ENCODE measurements at places on chromosomes 2 and 18.

DNA sequence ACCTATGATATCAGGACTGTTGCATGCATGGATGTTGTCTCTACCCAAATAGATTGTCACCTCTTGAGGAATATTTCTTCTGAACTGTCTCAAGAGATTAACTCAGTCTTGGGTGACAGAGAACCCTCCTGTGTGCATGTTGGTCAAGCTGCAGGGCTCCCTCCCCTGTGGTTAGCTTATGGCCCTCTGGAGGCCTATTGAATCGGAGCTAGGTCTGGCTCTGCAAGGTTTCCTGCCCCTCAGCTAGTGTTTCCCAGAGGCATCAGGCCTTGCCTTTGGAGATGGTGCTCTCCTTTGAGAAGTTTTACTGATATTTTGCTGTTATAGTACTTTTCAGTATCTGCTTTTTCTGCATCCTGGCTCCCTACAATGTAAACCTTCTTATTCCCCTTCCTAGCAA, 769.2 kb upstream of the FAM98A start:
- no peak for DNase-seq

DNA sequence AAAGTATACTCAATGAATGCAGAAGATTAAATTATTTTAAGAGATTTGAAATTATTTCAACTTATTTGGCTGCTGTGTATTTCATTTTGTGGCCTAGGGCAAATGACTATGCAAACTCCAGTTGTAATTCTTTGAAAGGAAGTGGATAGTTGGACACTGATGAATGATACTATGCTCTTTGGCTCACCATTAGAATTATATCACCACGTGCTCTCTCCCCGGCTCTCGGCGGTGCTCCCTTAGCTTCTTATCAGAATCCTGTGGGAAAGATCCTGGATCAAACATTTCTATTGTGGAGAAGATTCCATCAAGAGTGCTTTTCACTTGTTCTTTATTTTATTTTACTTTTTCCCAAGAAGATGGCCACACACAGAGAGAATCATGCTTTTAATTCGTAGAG, 55.2 kb downstream of the ADCYAP1 start:
- no peak for DNase-seq

DNA sequence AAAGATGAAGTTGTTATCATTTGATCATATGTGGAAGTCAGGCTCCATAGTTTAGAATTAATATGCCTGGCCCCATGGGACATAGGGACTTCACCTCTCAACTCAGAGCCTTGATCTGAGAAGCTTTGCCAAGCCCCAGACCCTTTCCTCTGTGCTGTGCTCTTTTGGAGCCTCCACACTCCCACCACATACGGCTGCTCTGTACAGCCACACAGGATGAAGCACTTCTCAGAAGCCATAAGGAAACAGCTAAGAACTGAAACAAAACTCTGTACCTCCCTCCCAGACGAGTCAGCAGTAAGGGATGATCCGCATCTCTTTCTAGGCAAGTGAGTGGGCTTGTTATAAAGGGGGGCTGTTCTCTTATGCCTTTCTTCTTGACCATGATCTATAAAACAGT, 66.5 kb downstream of the CAB39 start:
- no peak for DNase-seq

DNA sequence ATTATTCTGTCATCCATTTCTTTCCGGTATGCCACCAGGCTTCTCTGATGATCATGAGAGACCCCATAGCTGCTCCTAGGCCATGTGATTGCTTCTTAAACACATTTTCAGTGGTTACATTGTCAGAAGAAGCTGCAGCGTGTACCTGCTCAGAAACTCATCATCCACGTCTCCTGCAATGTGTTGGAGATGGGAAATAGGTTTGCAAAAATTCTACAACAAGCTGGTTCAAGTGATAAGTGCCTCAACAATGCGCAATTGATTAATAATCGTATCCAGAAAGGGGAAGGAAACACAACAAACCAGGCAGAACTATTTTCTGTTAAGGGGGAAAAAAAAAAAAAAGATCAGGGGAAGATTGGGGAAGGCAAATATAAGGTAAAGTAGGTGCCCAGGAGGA, 75.7 kb upstream of the THUMPD2 start:
- no peak for DNase-seq

DNA sequence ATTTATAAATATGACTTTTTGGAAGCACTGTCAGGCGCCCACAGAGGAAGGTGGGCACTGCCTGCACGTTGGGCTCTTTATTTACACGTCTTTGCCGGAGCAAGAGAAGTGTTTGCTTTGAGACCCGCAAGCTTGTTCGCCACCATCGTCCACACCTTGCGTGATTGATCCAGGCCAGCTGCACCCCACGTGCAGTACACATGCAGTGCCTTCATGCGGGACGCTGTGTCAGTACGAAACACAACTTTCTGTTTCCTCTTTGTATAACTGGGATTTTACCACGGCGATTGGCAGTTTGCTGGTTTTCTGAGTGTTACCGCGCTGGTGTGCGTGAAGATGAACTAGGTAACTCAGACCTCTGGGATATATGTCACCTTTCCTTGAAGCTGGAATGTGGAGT, 571.0 kb upstream of the SALL3 start:
- no peak for DNase-seq

DNA sequence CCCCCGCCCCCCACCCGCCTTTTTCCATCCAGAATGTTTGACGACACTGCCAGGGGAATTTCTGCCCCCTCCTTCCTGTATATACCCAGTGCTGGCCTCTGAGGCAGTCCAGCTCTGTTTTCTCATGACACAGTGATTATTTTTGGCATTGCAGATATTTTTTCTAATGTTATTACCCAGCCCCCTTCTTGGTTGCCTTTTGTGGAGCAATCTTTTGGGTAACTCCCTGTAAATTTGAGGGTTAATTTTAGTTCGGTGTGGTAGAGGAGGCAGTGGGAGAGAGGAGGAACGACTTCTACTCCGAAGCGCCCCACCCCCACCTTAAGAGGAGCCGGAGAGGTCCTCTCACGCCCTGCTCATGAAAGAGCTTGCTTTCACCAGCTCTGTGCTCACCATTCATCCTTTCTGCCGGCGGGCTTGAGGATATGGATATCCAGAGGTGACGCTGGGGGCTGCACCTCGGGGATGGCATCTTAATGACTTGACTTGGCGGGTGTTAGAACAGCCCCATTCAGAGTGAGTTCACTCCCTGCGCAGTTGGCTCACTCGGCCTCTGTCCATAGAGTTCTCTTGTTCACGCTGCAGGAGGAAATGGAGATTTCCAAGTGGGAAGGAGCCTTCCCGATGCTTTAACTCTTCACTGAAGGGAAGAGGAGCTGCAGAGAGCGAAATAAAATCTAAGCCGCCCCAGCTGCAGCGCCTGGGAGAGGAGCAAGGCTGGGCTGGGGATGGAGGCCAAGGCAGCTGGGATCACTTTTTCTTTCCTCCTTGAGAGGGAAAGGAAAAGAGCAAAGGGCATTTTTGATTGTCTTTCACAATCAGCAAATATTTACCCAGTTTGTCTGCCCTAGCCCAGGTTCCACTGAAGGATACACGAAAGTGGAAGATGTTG, 38.4 kb downstream of the EPAS1 start:
- DNase-seq = no peak

- DNase-seq = no peak
These were observed 755.4 kb upstream of the RAB6C start for GRCh38 chr2:129224022-129224421.

GRCh38 chr2:145777914-145778313, 1258.0 kb upstream of the ZEB2 start:
- DNase-seq = no peak

DNA sequence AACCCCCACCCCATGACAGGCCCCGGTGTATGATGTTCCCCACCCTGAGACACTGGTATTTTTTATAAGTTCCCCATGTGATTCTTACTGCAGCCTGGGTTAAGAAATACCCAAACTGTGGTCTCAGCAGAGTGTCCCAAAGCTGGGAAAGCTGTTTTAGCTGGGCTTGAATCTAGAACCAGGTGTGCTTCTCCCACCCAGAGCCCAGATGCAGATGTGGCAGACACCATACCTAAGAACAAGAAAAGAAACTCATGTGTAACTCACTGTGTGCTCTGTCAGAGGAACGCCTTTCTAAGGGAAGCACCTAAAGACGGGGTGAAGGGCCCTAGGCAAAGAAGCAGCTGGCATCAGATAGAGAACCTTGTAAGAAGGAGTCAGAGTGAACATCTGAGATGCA, 23.9 kb downstream of the DOK1 start:
- no peak for DNase-seq

Data from HFF-Myc (cell line).